Transverse colon (tissue), 4 donors: ENCODE measurements at places on chromosomes 6 and 20.
A peak's percentile ranks its signal among the peaks of the same experiment; 100 is the strongest.

DNA sequence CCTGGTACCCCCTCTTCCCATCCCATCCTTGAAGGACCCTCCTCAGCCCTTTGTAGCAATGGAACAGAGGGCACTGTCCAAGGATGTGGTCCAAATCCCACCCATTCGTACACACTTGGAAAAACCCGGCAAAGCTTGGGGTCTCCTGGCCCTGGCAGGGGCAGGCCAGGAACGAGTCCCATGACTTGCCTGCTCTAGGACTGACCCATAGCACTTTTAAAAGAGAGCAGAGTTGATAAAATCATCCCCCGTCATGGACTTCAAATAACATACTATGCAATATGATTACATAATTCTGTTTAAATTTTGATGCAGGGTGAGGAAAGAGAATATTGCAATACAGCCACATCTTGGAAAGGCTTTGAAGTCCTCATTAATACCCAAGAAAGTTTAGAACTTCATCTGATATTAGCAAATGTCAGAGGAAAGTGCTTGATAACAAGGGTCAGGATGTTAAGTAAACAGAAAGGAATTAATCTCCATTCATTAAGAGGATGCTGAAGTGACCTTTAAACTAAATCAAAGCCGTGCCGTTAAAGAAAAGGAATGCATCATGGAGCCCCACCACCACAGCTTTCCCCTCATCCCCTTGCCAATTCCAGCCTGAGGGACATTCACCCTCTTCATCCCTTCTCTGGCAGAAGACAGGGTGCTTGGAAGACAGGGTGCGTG lies 60.7 kb upstream of the NXT1 start:
- DNase-seq, result no peak

- DNase-seq, result no peak
Measured at GRCh38 chr6:89315249-89315885, at the start of gene GABRR2. Gene GABRR2 (minus strand): TSS chr6:89315299. CDS start chr6:89315165, 134 bp downstream.

GRCh38 chr6:168884050-168884645 lies 369.5 kb downstream of the THBS2 start:
- no peak for DNase-seq

DNA sequence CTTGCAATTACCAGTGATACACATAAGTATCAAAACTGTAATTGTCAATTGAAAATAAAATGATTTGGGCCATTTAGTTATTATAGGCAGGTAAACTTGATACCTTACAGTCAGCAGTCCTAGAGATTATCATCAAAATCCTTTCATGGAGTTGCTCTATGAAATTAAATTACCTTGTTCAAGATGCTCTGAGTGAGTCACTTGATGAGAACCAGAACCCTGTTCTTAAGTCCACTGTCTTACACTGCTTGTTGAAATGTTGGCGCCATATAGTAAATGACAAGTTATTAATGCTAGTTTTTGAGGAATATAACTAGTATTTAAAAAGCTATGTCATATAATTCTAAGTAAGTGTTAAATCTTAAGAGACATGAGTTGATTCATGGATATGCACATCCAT lies 37.2 kb upstream of the BAG2 start:
- DNase-seq, result no peak

GRCh38 chr6:2274981-2275891 lies 29.8 kb upstream of the GMDS start:
- DNase-seq, result no peak

GRCh38 chr6:136149311-136149710 lies 100.8 kb downstream of the MTFR2 start:
- DNase-seq, result no peak

DNA sequence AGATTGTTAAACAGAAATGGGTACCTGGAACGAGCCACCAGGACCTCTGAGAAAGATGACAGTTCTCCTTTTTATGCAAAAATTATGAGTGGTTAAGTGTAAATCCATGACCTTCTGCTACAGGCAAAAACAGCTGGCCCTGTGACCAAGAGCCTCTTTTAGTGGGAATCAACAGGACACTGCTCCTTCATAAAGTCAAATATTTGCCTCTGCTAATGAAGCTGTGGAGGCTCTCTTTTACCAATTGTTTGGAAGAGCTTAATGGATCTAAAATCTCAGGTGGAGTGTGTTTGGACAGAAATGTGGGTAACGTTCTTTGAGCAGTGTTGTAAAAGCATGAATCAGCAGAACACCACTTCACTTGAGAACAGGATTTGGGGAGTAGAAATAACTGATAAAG lies 117.5 kb upstream of the PCSK2 start:
- no peak for DNase-seq

GRCh38 chr6:113731541-113731940 lies 125.6 kb upstream of the MARCKS start:
- DNase-seq, result no peak

DNA sequence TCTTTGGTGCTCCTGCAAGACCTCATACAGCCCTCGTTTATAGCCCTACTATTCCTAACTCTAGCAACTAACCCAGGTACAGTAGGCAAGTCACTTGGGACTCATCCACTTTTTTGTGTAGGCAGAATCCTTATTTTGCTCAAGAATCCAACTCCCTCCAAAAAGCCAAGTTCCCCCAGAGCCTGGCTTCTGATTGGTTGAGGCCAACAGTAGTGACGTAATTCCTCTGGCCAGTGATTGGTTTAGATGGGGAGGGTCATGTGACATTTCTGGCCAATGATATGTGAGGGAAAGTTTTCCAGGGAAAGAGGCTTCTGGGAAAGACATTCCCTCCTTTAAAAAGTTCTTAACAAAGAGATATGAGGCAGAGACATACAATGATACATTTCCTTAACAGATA lies 32.1 kb downstream of the KIAA1755 start:
- no peak for DNase-seq

DNA sequence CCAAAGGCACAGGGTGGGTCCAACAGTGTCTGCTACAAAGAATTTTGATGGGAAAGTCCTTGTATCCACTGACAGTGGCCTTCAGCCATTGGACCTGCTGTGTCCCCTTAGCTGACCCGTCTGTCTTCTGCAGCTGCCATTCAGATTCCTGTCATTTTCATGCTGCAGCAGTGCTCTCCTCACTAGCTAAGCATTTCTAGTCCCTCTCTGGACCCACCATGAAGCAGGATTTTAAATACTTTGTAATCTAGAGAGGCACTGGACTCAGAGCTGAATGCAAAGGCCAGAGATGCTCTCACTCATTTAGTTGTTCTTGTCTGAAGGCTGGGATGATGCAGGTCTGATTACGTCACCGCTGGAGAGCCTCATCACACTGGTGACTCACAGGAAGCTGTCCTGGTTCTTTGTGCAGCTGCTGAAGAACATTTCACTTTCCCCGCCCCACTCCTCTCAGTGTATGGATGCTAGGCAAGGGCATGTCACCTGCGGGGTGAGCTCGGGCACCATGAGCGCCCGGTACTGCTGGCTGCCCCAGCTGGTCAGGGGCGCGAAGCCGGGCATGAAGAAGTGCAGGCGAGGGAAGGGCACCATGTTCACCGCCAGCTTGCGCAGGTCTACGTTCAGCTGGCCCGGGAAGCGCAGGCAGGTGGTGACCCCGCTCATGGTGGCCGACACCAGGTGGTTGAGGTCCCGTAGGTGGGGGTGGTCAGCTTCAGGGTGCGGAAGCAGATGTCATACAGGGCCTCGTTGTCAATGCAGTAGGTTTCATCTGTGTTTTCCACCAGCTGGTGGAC lies 19.4 kb upstream of the TUBB2A start:
- DNase-seq, result no peak

DNA sequence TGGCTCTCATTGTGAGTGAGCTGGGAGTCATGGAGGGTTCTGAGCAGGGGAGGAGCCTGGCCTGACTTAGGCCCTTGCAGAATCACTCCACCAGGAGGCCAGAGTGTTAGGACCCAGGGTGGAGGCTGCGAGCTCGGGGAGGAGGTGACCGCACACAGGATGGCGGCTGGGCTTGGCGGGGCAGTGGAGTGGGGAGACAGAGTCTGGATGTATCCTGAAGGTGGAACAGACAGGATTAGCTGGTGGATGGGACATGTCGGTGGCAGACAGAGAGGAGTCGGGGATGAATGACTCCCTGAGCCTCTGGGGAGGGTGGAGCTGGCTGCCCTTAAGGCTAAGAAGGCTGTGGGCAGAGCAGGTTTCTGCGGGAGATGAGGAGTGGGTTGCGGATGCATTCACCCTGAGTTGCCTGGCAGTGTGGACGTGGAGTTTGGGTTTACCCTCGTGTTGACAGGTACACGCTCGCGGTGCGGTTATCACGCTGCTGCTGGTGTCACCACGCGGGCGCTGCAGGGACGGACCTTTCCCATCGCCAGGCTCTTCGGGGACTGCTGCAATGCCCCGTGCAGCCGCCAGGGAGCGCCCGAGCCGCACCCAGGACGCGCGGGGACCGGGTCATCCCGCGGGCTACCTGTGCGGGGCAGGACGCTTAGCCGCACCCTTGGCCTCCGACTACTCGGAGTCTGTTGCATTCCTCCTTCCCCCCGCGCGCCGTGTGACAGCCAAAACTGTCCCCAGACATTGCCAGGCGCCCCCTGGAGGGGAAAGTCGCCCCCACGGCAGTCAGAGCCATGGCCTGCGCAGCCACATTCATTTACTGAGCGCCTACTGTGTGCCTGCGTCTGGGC lies 43.0 kb upstream of the PTGIS start:
- DNase-seq, result peak; percentile 87

- DNase-seq, result no peak
Measured at GRCh38 chr20:62782893-62783278, 13.4 kb upstream of the MRGBP start.
